Activated CD4-positive, CD25-positive, alpha-beta regulatory T cell treated with anti-CD3 and anti-CD28 coated beads, Interleukin-2, amount 50 U/mL, for 16 hours (primary cell): ENCODE measurements at places on chromosomes 11 and 22.

GRCh38 chr11:111776398-111777093 is 10.4 kb upstream of the PPP2R1B start:
- no peak for DNase-seq

GRCh38 chr22:48782811-48783511 is 1044.7 kb downstream of the BRD1 start:
- DNase-seq = no peak

GRCh38 chr11:107840129-107840484 is 18.5 kb downstream of the SLC35F2 start:
- no peak for DNase-seq

DNA sequence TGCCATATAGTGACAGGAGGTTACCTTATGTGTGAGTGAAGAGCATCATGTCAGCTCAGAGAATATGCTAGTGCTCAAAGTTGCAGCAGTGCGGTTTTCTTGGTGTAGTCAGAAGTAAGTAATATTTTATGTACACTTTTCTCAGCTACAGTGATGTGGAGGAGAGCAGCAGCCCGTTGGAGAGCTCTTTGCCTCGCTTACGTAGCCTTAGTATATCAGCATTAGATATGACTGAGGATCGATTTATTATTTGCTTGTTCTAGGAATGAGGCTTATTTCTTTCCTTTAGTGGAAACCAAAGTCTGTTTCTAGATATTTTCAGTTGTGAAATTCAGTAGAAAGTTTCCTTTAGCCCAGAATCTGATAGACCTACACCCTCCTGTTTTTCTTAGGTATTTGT is 63.6 kb downstream of the PPP2R1B start:
- no peak for DNase-seq

DNA sequence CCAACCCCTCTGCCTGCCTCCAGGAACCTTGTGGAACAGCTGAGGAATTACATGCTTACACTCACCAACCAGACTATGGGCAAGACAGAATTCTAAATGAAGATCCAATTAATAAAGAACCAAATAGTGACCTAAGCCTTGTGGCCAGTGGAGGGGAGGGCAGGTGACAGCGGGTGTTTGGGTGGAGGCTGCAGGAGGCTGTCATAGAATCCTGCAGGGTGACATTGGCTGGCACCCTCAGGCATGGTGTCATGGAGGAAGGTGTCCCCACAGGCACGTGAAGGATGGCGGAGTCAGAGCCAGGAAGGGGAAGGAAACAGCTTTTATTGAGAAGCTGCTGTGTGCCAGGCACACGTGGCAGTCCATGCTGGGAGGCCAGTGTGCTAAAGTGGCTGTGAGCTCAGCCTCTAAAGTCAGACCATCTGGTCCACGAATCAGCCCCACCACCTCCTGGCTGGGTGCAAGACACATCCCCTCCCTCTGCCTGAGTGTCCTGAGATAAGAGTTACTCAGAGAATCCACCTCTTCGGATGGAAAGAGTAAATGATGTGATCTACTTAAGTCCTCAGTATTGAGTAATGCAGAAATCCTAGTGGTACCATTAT is 8.7 kb downstream of the MYO18B start:
- DNase-seq = no peak

- no peak for DNase-seq
Observed at GRCh38 chr11:64176751-64177150, 9.2 kb upstream of the STIP1 start.

GRCh38 chr11:26095340-26095739 is 236.6 kb upstream of the ANO3 start:
- no peak for DNase-seq

DNA sequence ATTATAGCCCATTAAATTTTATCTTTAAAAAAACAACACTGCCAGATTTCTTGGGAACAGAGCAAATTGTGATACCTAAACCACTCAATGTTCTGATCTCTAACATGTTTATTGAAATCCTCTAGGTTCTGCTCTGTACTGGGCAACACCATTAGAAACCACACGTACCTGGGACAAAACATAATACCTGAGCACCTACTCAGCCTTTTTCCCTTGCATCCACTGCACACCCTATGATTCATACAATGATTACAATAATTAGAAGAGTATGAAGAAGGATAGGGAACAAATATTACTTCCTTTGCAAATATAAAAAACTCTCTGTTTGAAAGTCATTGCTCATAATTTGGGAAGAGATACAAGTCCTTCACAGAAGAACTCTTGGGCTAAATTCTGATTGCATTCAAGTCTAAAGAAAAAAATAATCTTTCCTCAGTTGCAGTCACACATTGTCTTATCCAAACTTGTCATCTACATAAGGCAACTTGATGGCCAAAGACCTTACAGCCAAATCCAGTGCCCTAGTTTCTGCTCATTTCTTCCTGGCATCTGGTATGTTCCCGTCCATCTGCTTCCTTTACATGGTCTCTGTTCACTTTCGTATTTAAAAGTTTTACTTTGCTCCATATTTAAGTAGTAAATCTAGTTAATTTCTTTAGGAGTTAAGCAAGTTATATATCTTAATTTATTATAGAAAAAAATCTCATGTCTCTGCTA is 407.4 kb downstream of the LRRC4C start:
- no peak for DNase-seq

DNA sequence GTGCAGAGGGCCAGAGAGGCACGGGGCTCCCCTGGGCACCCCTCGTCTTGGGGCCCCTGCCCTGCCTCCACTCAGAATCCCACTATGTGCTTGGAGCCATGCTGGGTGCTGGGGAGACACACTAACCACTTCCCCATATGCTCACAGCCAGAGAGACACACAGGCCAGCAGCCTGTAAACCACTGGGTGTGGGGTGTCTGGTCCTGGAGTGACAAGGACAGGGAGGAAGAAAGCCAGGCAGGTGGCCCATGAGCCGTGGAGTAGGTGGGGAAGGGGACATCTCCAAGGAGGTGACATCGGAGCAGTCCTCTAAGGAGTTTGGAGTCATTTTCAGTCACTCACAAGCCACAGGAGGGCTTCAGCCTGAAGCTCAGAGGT is 58.9 kb downstream of the CDKN1C start:
- DNase-seq = no peak

- DNase-seq = no peak
Observed at GRCh38 chr11:45722144-45722543, 56.7 kb upstream of the CHST1 start.

GRCh38 chr22:32509045-32509444 is 34.4 kb downstream of the FBXO7 start:
- DNase-seq = no peak

GRCh38 chr11:94142308-94143281 is 14.0 kb downstream of the PANX1 start:
- DNase-seq = no peak

DNA sequence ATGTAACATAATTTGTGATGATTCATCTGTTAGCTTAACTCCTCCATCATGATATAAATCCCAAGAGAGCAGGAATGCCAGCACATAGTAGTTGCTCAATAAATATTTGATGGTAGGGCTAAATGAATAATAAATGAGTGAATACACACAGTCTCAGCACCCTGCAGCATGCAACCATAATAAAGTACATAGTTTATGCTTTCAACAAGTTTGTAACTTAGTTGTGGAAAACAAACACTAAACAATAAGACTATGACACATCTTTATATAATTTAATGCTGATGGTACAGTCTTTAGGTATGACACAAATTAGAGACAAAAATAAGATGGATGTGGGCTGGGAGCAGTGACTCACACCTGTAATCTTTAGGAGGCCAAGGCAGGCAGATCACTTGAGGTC is 3.8 kb downstream of the ALKBH8 start:
- no peak for DNase-seq

DNA sequence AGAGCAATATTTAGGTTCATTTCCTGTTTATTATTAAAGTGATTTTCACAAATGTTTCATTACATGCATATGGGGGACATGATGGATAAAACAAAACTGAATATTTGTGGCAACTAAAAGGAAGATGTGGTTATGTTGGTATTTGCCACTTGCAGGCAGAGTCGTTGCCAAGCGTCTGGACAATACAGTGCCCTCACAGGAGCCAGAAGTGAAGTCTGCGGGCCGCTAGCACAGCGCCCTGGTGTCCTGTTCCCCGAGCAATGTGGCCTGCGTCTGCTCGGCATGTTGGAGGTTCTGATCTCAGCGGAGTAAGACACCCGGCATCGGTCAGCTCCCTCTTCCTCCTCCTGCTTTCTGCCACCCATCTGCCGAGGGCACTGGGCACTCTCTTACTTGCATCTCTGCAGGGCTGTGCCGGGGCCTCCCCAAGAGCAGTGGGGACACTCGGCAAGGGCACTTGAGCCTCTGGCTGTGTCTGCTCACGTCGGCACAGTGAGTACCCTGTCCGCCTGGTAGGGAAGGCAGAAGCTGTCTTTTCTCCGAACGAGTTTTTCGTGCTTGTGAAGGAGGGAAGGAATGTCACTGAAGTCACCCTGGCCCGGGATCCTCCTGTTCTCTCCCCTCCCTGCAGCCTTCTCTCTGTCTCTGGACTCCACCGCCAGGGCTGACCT is 10.5 kb upstream of the TTLL12 start:
- no peak for DNase-seq

DNA sequence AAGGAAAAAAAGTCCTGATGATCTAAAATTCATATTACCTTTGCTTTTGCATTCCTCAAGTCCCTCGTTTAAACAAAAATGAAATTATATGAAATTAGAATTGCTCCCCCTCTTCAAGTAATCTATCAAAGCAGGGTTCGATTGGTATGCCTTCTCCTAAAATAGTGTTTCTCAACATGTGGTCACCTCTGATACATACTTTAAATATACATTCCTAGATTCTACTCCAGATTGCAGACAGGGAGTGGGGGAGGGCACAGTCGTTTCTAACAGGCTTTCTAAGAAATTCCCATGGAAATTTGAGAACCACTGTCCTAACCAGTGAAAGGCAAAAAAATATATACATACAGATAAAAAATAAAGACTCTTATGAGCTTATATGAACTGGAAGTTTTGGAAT is 22.6 kb upstream of the IRAG1 start:
- DNase-seq = no peak

GRCh38 chr11:27386181-27386845 is 23.3 kb upstream of the CCDC34 start:
- DNase-seq = no peak

DNA sequence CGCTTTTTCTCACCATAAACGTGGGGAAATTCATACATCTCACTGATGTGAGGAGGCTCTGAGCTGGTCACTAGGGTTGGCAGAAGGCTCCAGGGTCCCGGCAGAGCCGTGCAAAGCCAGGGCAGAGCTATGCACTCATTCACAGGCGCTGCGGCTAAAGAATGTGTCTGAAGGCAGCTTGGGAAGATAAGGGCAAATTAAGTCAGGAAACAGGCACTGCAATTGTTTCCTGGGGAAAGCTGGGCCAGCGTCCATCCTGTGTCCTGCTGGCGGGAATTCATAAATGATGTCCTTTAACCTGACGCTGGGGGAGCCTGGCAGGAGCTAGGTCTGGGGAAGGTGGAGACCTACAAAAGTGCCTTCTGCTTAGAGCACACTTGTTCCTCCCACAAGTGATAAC is 27.6 kb downstream of the PKNOX2 start:
- DNase-seq = no peak

GRCh38 chr11:69213316-69213715 is 57.6 kb downstream of the SMIM38 start:
- DNase-seq = no peak

GRCh38 chr22:27930331-27931060 is 11.4 kb upstream of the PITPNB start:
- no peak for DNase-seq

DNA sequence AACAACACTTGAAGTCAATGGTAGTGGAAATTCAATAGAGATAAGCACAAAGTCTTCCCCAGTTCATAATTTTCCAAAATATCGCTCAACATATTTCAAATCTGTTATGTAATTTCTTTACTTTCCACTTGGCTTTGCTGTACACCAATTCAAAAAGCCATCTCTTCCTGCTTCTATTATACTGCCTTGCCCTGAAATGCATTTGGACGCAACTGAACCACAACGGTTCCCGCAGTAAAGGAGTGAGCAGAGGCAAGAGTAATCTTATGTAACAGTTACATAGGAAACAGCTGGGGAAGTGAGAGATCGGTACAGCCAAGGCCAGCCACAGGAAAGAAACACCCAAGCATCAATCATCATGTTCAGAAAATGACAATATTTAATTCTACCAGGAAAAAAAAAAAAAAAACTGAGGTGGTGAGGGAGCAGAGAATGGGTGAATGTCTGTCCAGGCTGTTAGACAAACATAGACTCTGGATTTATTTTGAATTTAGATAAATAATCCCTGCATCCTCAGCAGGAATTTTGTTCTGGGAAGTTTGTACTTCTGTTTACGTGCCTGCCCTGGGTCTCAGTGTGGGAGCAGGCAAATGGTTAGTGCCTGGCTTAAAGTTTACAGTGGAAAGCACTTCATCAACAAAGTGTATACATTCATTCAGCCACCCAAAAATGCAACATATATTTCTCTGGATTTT is 392.2 kb downstream of the ETS1 start:
- DNase-seq = no peak

- peak; percentile 16 for DNase-seq
Observed at GRCh38 chr11:22624742-22625447, 728 bp downstream of the FANCF start.

GRCh38 chr11:75625991-75626888 is 42.6 kb downstream of the MAP6 start:
- no peak for DNase-seq

GRCh38 chr11:46661836-46662235 is 38.6 kb downstream of the ARHGAP1 start:
- DNase-seq = no peak

- no peak for DNase-seq
Observed at GRCh38 chr11:33616552-33616951, 84.1 kb downstream of the C11orf91 start.

GRCh38 chr22:32676191-32676590 is 125.3 kb upstream of the TIMP3 start:
- DNase-seq = no peak

- peak; percentile 33 for DNase-seq
Observed at GRCh38 chr22:46036558-46037408, 59.8 kb upstream of the WNT7B start.

DNA sequence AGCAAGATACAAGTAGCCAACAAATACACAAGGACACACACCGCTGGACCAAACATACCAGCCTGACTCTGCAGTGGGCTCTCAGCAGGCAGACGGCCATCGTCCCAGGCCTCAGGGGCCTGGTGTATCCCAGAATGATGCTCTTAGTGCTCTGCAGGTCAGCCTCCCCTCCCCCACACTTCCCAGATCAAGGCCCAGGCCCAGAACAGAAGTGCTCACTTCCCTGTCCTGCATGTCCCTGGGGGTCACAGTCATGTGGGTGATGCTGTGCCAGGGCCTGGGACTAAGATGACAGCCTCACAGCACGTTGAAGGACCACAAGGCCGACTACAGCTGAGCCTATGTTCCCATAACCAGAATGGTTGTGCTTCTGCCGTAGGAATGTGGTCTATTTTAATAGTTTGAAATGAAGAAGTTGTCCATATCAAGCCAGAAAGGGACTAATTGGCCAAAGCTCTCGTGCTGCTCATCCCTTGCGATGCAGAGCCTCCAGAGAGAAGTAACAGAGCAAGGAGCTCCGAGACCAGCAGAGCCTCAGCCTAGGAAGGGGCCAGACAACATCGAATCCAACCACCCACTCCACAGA is 48.6 kb downstream of the GAB4 start:
- no peak for DNase-seq

- DNase-seq = no peak
Observed at GRCh38 chr11:76856571-76856970, 4.1 kb upstream of the ACER3 start.
